Activated naive CD4-positive, alpha-beta T cell treated with anti-CD3 and anti-CD28 coated beads for 36 hours (primary cell): ENCODE measurements at places on chromosomes 16 and 17. TPM values are rescaled to one million over a fixed set of nuclear protein-coding genes. Genes with fewer than 3 reads are reported as not detected.

DNA sequence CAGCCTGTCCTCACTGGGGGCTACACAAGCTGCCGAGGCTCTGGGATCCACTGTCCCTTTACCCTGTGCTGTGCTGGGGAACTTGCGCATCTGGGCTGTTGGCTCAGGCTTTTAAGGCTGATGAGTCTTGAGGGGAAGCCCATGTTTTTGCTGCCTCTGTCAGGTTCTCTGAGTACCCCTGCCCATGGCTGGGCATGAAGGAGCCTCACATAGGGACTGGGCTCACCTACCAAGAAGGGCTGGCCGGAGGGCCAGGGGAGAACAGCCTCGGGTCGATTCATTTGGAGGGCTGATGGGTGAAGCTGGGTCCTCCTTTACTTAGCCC, 14.6 kb downstream of the FMNL1 start:
- H3K27ac ChIP-seq, result peak overlapping the region; percentile 89
- H3K27me3 ChIP-seq, result no peaks in the 10 kb centered on the region
- peaks cover 47% of the 10 kb centered on the region for H3K4me1 ChIP-seq
- H3K36me3 ChIP-seq, result peaks cover 55% of the 10 kb centered on the region
- DNase-seq, result no peak

GRCh38 chr16:3246002-3246401, 10.4 kb downstream of the MEFV start:
- H3K4me3 ChIP-seq, result no peak overlapping the region
- H3K4me1 ChIP-seq, result no peaks in the 10 kb centered on the region
- H3K27me3 ChIP-seq, result no peaks in the 10 kb centered on the region
- DNase-seq, result no peak

- no peak overlapping the region for H3K27ac ChIP-seq
- peaks cover 24% of the 10 kb centered on the region for H3K27me3 ChIP-seq
- H3K4me1 ChIP-seq, result no peaks in the 10 kb centered on the region
- no peak overlapping the region for H3K4me3 ChIP-seq
Observed at GRCh38 chr17:27381007-27381501, 75.2 kb upstream of the KSR1 start.

DNA sequence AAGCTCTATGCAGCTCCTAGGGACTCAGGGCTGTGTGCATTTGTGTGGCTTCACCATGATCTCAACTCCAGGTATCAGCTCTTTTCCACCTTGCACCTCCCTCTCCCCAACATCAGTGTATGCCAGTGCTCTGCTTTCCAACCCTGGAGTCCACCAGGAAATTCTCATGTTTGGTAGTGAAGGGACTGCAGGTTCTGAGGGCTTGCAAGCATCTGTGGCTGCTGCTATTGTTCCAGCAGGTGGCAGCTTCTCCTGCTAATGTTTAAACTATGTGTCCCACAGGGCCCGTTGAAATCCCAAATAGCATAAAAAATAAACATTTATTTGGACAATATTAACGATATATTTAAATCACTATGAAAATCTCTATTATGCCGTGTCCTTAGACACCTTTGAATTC, 82.0 kb downstream of the RGS9 start:
- no peak overlapping the region for H3K4me3 ChIP-seq
- H3K27ac ChIP-seq, result no peak overlapping the region
- DNase-seq, result no peak
- no peaks in the 10 kb centered on the region for H3K36me3 ChIP-seq

GRCh38 chr17:36932383-36932693, 4.9 kb upstream of the LHX1 start:
- H3K27me3 ChIP-seq, result peaks cover 90% of the 10 kb centered on the region
- no peak overlapping the region for H3K27ac ChIP-seq
- peak overlapping the region; percentile 45 for H3K4me3 ChIP-seq
- DNase-seq, result no peak

DNA sequence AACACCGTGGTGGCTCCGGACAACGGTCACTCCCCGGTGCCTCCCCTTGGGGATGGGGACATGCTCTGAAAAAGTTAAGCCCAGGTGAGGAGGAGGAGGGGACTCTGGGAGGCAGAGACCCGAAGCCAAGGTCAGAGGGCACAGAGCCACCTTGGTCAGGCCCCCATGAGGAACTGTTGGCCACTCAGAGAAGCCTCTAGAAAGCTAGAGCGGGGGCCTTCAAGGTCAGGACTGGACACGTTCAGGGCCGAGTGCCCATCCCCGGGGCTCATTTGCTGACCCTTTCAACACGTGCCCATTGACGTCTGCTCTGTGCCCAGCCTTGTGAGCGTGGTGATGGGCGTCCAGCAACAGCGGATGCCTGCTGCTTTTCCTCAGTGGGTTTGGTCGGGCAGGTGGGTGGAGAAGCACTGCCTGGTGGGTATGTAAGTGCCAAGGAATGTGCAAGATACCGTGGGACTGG, 38.2 kb downstream of the HASPIN start:
- peaks cover 34% of the 10 kb centered on the region for H3K4me1 ChIP-seq
- H3K4me3 ChIP-seq, result no peak overlapping the region
- H3K27me3 ChIP-seq, result no peaks in the 10 kb centered on the region
- no peak for DNase-seq
- no peak overlapping the region for H3K27ac ChIP-seq

DNA sequence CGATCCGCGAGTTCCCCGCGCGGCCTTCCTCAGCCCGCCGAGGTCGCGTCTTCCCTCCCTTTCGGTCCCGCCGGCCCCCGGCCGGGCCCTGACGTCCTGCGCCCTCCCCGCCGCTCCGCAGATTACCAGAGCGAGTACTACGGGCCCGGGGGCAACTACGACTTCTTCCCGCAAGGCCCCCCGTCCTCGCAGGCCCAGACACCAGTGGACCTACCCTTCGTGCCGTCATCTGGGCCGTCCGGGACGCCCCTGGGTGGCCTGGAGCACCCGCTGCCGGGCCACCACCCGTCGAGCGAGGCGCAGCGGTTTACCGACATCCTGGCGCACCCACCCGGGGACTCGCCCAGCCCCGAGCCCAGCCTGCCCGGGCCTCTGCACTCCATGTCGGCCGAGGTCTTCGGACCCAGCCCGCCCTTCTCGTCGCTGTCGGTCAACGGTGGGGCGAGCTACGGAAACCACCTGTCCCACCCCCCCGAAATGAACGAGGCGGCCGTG, 5.4 kb downstream of the LHX1 start:
- no peaks in the 10 kb centered on the region for H3K36me3 ChIP-seq
- no peak for DNase-seq
- H3K27ac ChIP-seq, result no peak overlapping the region
- peaks cover 76% of the 10 kb centered on the region for H3K27me3 ChIP-seq
- H3K4me3 ChIP-seq, result no peak overlapping the region

- no peak overlapping the region for H3K4me3 ChIP-seq
- peaks cover 1% of the 10 kb centered on the region for H3K36me3 ChIP-seq
- no peaks in the 10 kb centered on the region for H3K27me3 ChIP-seq
- no peak overlapping the region for H3K27ac ChIP-seq
- DNase-seq, result no peak
Observed at GRCh38 chr16:12387311-12387710, 410.8 kb downstream of the SNX29 start.

- H3K4me3 ChIP-seq, result no peak overlapping the region
- no peak for DNase-seq
- peaks cover 9% of the 10 kb centered on the region for H3K36me3 ChIP-seq
- peaks cover 21% of the 10 kb centered on the region for H3K4me1 ChIP-seq
- no peaks in the 10 kb centered on the region for H3K27me3 ChIP-seq
Observed at GRCh38 chr17:77662833-77663232, 295.7 kb upstream of the TNRC6C start.

The RAPGEFL1 gene
- total RNA-seq, result 4.0 TPM

GRCh38 chr17:8941980-8942622, 23.4 kb downstream of the PIK3R5 start:
- H3K4me1 ChIP-seq, result peaks cover 68% of the 10 kb centered on the region
- peaks cover 20% of the 10 kb centered on the region for H3K36me3 ChIP-seq
- H3K4me3 ChIP-seq, result no peak overlapping the region
- no peak overlapping the region for H3K27ac ChIP-seq

DNA sequence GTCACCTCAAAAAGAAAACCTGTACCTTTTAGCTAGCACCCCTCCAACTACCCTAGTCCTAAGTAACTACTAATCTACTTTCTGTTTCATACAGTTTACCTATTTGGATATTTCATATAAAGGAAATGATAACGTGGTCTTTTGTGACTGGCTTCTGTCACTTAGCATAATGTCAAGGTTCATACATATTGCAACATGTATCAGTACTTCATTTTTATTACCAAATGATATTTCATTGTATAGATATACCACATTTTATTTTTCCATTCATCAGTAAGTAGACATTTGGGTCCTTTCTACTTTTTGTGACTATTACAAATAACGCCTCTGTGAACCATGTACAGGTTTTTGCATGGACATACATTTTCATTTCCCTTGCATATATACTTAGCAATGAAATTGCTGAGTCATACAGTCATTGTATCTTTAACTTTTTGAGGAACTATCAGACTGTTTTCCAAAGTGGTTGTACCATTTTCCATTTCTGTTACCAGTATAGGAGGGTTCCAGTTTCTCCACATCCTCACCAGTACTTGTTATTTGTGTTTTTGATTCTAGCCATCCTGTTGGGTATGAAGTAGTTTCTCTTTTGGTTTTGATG, 23.7 kb downstream of the MOSMO start:
- no peak for DNase-seq
- peaks cover 13% of the 10 kb centered on the region for H3K36me3 ChIP-seq
- no peaks in the 10 kb centered on the region for H3K27me3 ChIP-seq
- H3K4me3 ChIP-seq, result no peak overlapping the region
- H3K27ac ChIP-seq, result no peak overlapping the region
- peaks cover 37% of the 10 kb centered on the region for H3K4me1 ChIP-seq

- H3K27me3 ChIP-seq, result no peaks in the 10 kb centered on the region
- no peaks in the 10 kb centered on the region for H3K4me1 ChIP-seq
Observed at GRCh38 chr16:54734156-54734555, 196.5 kb upstream of the IRX5 start.

The FOXC2 gene
- total RNA-seq, result not detected

- DNase-seq, result peak; percentile 76
- H3K4me1 ChIP-seq, result peaks cover 3% of the 10 kb centered on the region
- no peaks in the 10 kb centered on the region for H3K27me3 ChIP-seq
Observed at GRCh38 chr17:80082403-80083135, 18.8 kb upstream of the GAA start.
